ENCODE measurements at places on chromosomes 2 and 18. TPM values are rescaled to one million over a fixed set of nuclear protein-coding genes. Genes with fewer than 3 reads are reported as not detected.

GRCh38 chr2:216696321-216696720 is 972 bp upstream of the IGFBP5 start:
- DNase-seq: no peak

GRCh38 chr18:78178812-78179211 is 800.8 kb upstream of the SALL3 start:
- DNase-seq: peak; percentile 90

DNA sequence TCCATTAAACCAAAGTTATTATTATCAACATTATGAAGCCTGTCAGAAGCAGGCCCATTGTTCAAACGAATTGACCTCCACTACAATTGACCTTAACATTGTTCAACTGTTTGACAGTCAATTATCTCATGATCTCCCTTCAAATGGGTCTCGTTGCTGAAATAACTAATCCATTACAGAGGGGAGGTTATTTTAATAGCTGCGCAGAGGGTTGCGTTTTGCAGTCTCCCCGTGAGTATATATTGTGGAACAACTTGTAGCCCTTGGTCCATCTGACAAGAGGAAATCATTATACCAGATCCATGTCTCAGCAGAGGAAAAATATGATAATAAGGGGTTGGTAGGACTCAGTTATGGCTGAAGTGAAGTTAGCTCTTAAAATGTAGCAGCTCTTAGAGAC is 159.1 kb downstream of the ALK start:
- DNase-seq: no peak

Gene MAP3K19
- polyA plus RNA-seq: not detected

Gene ZC3H15
- polyA plus RNA-seq: 60.0 TPM

Gene MOGAT1
- not detected for polyA plus RNA-seq

Gene EHD3
- polyA plus RNA-seq: 0.22 TPM
